Retinal pigment epithelial cell (primary cell): ENCODE measurements at places on chromosomes 5 and 9.

- no peak for DNase-seq
Observed at GRCh38 chr5:80782626-80783025, 127.8 kb upstream of the DHFR start.

DNA sequence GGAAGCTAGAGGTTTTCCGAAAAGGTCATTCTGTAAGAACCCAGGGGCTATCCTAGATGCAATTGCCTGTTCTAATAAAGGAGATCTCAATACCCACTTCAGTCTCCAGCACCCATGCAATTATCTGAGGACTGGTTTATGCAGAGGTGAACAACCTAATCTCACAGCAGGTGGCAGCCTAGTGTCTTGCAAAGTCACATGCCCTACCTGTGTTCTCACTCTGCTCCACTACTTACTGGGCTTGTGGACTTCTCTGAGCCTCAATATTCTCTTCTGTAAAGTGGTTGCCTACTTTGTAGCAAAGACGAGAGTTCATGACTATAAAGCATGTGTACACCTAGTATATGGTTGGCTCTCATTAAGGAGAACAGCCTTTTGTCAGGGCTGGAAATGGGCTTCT is 21.0 kb upstream of the ALDH1B1 start:
- no peak for DNase-seq

DNA sequence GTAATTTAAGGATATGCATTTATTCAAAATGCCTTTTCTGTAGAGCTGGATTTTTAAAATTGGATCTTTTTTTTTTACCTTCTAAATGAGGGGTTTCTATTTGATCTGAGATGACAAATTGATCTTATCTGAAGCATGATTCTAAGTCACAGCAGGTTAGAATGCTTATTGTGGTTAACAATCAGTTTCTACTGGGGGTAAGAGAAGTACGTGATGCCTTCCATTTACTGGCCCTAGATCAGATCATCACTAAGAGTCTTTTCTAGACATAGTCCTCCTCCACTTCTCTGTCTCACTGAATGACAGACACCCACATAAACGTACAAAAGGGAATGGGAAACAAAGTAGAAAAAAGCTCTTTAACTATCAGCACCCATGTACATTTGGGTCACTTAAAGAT is 231.9 kb downstream of the DMAC1 start:
- DNase-seq = no peak

GRCh38 chr5:180291234-180291940 is 496 bp downstream of the MAPK9 start:
- DNase-seq = no peak

DNA sequence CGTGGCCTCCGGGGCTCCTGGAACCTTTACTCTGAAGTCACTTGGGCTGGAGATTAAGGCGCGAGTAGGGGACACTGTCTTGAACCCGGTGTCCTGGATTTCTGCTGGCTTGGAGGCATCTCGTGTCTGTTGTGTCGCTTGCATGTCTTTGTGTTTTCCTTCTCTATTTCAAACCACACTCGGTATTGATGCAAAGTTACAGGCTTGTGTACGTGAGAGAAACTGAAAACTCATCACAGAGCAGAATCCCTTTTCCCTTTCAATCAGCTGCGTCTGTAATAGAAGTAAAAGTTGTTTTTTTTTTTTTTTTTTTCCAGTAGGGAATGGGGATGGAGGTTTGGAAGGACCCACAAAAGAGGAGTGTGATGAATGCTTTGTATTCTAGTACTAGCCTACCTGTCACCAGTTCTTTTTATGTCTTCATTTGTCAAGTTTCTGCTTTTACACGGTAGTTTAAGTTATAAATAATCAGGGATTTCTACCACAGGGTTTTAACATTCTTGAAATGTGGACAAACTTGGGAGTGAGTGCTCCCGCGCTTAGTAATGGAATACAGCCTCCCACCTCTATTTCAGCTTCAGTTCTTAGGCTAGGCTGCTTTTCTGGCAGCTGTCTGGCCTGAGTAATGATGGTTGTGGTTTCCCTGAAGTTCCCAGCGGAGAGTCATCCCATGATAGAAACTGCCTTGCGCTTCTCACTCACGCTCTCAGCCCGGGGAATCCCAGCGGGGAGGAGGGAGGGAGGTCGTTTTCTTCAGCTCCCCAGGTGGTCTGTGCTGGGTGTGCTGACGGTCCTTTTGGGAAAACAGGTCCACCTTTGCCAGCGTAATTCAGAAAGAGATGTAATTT is 763 bp downstream of the TJP2 start:
- DNase-seq = peak; percentile 79

DNA sequence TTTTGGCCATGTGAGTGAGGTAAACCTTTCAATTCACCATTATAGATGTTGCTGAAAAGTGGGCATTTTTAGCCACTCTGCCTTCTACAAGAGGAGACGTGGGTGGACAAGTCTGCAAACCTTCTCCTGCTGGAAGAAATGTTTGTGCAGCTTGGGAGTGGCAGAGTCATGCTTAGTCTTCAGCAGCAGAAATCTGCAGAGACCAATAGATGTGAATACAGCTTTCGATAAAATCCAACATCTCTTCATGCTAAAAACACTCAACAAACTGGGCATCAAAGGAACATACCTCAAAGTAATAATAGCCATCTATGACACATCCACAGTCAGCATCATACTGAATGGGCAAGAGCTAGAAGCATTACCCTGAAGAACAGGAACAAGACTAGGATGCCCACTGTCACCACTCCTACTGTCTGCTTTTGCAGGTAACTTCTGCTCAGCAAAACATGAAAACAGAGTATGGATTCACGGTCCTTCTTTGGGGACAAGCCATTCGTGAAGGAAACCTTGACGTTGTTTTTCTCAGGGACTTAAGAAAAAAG is 91.3 kb downstream of the RALGPS1 start:
- DNase-seq = no peak
